NCI-H446 treated with DMSO at 0.1 percent for 48 hours (cell line): ENCODE measurements at places on chromosomes 5 and 9.

DNA sequence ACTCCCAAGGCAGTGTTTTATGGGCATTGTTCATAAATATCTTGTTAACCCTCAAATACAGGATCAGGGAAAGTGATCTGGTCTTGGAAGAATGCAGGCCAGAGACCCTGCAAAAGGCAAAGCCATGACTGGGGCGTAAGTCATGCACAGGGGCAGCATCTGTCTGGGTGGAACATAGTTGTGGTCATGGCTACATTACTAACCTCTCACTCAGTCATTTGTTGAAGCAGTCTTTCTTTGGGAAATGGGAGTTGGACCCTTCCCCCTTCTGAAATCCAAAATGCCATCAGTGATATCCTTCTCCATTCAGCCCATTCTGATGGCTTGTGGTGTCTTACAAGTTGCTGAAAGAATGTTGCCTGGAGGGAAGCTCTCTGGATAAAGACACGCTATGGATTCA, 68.1 kb downstream of the GDNF start:
- DNase-seq: no peak

GRCh38 chr5:178416919-178417318, 173.3 kb downstream of the COL23A1 start:
- DNase-seq: no peak

DNA sequence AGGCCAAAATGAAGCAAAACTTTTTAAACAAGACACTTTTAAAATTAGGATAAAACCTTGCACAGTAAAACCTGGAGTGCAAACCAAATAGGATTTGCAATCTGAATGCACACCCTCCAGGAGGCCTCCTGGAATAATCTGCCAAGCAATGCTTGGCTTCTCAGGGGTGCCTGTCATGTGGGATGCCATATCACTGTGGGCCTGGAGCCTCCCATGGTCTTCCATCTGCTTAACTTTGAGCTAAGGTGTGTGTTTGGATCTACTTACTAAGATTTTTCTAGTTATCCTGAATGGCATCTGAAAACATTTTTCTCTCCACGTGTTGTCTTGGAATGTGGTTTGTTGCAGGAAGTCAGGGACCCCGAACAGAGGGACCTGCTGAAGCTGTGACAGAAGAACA, 52.1 kb downstream of the RGS7BP start:
- DNase-seq: no peak

DNA sequence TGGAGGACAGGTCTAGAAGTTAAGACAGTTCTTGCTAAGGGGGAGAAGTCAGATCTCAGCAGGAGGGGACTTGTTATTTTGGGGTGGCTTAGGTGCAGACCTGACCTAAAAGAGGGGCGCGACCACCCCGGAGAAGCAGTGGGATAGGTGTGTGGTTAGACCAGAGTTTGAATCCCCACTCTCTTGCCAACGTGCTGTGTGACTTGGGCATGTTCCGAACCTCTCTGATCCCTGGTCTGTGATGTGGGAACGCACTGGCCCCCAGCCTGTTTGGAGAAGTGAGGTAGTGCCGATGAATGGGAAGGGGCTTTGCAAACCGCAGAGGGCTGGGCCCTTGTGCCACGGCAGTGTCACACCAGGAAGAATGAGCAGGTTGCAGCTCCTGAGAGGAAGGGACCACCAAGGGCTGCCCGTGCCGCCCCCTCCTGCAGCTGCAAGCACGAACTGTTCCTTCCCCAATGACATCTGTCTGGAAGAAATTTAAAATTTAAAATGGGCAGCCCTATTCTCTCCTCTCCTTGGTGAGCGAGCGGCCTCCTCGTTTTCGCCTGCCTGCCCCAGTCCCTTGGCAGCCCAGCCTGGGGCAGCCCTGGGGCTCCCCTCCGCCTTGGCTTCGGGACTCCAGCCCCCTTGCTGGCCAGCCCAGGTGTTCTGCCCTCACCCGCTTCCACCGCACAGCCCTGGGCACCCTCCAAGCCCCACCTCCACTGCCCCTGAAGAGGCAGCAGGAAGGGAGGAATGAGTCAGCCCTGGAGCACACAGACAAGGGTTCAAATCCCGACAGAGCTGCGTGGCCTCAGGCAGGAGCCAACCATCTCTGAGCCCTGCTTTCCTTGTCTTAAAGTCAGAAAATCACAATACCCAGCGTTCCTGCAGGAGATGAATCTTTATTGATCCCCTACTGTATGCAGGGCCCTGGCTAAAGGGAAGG, 1.6 kb downstream of the FIBCD1 start:
- DNase-seq: no peak

GRCh38 chr5:31346896-31347551, 153.5 kb downstream of the CDH6 start:
- no peak for DNase-seq

GRCh38 chr5:9423571-9423970, 122.3 kb downstream of the SEMA5A start:
- no peak for DNase-seq

DNA sequence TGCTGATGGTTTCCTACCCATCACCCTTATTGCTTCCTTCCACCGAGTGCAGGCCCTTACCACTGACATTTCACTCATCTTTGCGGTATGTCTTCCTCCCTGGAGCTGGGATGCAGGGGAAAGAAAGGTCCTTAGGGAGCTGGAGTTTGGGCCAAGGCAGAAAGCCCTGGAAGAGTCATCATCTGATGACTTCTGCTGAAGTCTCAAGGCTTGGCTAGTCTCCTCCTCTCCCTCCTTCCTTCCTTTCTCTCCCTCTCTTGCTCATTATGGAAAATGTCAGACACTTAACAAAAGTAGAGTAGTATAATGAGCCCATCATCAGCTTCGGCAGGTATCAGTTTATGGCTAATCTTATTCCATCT, 40.0 kb downstream of the LARP1 start:
- no peak for DNase-seq

DNA sequence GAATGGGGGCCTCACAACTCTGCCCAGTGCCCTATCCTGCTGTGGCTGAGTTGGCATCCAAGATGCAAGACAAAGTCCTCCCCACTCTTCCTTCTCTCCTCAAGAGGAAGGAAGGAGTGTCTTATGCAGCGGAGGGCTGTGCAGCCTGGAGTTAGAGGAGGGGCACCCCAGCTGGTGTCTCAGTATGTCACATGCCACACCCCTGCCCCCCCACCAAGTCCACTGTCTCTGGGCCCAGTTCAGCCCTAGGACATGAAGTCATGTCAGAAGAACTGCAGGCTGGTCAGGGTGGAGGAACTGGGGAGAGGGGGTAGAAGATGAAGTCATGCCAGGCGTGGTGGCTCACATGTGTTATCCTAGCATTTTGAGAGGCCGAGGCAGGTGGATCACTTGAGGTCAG, 28.0 kb upstream of the SLC28A3 start:
- DNase-seq: no peak

DNA sequence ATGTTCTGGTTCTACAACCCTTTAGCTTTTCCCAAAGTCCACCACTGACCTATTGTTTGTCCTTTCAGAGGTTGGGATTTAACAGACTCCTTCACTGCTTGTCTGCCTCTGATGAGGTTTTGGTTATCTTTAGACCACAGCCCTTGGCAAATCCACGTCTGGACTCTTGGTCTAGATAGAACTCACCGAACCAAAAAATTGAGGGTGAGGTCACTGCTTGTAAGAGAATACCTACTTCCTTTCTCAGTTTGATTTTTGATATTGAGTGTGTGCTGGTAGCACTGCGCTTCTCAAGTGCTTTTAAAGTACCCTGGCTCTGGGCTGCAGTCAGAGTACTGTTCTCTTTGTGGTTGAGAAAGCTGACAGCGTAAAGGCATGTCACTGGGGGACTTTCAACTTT, 61.7 kb downstream of the JMY start:
- DNase-seq: no peak

GRCh38 chr9:33220681-33221567, 19.0 kb upstream of the SPINK4 start:
- no peak for DNase-seq

GRCh38 chr5:68225911-68226545, 10.5 kb downstream of the PIK3R1 start:
- DNase-seq: no peak

- no peak for DNase-seq
These were observed 69.8 kb downstream of the RPS23 start for GRCh38 chr5:82208371-82208770.
